ENCODE measurements at places on chromosomes 1 and 21. TPM values are rescaled to one million over a fixed set of nuclear protein-coding genes. Genes with fewer than 3 reads are reported as not detected.

DNA sequence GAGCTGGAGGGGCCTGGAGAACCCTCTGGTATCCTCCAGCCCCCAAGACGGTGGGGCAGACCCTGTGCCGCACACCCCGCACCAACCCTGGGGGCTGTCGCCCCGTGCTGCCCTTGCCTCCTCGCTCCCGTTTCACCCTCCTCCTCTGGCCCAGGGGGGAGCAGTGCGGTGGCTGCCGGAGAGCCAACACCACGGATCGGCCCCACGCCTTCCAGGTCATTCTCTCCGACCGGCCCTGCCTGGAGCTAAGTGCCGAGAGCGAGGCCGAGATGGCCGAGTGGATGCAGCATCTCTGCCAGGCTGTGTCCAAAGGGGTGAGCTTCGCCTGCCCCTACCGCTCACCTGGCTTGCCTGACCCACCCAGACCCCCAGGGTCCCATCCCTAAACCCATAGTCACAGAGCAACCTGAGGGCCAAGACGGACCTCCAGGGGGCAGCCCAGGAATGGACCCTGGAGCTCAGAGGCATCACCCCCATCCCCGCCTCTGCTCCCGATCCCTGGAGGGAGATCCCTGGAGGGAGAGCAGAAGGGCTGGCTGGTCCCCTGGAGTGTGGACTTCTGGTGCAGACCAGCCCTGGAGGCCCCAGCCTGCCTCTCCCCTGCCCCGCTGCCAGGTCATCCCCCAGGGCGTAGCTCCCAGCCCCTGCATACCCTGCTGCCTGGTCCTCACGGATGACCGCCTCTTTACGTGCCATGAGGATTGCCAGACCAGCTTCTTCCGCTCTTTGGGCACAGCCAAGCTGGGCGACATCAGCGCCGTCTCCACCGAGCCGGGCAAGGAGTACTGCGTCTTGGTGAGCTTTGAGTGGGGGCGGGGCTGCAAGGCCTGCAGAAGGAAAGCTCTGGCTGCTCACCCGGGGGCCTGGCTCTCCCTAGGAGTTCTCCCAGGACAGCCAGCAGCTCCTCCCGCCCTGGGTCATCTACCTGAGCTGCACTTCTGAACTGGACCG is 4.0 kb upstream of the SLC25A34 start:
- DNase-seq = no peak

DNA sequence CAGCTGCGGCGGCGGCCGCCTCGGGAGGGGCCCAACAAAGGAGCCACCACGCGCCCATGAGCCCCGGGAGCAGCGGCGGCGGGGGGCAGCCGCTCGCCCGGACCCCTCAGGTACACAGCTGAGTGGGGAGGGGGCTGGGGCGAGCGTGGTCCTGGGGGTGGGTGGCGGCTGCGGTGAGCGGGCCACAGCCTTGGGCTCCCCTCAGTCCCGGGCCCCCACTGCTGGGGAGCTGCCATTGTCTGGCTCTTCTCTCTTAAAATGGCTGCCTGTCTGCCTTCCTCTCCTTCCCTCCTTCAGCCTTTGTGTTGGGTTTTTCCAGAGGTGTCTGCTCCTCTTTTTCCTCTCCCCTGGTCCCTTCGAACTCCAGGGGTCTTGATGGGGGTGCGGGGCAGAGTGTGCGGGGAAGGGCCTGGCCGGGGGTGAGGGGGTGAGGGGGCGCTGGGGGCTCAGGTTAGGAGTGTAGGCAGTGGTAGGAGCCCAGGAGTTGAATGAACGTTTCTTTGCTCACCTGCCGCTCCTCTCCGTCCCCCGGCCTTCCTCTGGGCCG is 1.7 kb downstream of the ARID1A start:
- no peak for DNase-seq

Gene DNASE2B
- polyA plus RNA-seq = 0.11 TPM

DNA sequence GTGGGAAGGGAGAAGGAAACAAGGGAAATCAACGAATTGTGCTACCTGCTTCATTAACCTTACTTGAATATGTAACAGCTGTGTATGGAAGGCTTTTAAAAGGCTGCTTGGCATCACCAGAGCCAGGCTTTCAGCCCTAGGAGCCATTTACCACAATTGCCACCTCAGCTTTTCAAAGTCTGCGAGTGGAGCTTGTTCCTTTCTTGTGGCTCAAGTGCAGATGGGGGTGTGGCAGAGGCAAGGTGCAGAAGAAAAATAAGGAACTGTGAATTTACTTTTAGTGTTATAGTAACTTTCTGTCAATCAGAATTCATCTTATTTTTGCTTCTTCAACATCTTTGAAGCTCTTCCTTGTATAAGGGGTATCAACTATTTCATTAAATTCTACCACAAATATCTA is 17.6 kb downstream of the CLCA2 start:
- DNase-seq = no peak

DNA sequence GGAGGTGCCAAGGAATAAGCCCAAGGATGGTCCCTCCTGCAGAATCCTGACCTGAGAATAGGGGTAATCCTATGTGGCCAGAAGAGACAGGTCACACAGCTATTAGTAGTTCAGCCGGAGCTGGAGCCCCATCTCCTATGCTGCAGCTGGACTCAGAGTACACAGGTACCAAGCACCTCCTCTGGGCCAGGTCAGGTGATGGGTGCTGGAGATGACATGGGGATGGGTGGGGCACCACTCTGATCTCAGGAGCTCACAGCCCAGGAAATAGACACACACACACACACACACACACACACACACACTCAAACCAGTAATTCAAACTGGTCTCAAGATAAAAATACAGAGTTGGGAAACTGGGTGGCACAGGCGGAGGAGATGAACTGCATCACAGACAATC is 54.2 kb upstream of the SSBP3 start:
- DNase-seq = no peak

Gene AMY2B
- polyA plus RNA-seq = 24.0 TPM

Gene RNF223
- 0.32 TPM for polyA plus RNA-seq

Gene CHI3L1
- 14.1 TPM for polyA plus RNA-seq

DNA sequence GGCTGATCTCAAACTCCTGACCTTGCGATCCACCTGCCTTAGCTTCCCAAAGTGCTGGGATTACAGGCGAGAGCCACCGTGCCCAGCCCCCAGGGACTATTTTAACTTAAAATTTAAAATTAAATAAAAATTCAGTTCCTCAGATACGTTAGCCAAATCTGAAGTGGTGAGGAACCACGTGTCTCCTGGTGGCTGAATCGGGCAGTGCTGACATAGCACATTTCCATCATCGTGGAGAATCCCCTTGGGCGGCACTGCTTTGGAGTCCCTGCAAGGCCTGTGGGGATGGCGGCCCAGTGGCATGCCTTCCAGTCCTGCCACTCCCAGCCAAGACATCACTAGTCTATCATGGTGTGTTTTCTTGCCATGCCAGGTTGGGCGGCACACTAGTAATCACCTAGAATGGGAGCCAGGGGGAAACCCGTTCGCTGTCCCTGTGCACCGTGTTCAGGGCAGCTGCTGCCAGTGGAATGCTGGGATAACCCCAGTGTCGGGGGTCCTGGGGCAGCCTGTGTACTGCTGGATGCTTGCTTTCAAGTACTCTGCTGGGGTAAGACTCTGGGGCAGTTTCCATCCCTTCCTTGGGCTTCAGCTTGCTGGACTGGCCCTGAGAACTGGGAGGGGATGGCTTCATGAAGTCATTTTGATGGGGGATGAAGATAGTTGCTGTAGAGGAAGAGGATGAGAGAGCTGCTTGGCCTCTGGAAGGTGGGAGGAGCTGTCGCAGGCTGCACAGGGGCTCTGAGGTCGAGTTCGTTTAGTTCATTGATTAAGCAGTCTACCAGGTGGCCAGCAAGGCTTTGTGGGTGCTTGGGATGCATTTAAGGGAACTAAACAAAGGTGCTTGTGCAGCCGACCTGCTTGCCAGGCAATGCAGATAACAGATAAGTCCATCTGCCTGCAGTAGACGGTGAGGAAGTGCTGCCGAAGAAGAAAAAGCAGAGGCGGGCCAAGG is 4.6 kb downstream of the ZBTB48 start:
- no peak for DNase-seq

GRCh38 chr1:226695335-226695900 is 43.7 kb downstream of the ITPKB start:
- DNase-seq = no peak

Gene SPRR3
- polyA plus RNA-seq = not detected

DNA sequence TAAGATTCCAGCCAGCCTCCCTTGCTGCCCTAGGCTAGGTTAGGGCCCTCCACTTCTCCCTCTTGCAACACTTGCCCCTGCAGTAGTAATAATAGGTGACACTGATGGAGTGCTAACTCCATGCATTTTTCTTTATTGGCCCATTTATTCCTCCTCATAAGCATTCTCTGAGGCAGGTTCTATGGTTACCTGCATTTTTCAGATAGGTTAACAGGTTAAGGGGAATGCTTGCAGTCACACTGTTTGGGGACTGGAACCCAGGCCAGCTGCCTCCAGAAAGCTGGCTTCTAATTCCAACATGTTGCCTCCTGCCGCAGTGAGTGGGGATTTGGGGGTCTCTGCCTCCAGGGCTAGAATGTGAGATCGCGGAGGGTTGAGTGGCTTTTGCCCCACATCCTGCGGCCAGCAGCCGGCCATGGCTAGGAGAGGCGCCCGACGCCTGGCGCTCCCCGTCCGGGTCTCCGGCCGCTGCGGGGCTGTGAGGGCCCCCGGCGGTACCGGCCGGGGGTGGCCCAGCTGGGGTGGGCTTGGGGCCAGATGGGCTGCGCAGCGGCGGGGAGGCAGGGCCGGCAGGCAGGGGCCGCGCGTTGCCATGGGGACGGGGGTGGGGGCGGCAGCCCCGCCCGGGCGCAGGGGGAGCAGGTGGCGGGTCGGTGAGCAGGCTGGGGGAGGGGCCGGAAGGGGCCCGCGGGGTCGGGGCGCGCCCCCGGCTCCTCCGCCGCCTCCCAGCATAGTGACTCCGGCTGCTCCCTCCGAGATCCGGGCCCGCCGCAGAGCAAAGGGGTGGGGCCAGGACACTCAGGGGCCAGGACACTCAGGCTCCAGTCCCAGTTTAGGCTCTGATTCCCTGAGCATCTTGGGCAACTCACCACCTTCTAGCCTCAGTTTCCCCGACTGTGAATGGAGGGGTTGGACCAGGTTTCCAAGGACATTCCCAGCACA is 68.4 kb upstream of the SSBP3 start:
- no peak for DNase-seq

- peak; percentile 1 for DNase-seq
These were observed 9.4 kb downstream of the IVL start for GRCh38 chr1:152917794-152918193.

DNA sequence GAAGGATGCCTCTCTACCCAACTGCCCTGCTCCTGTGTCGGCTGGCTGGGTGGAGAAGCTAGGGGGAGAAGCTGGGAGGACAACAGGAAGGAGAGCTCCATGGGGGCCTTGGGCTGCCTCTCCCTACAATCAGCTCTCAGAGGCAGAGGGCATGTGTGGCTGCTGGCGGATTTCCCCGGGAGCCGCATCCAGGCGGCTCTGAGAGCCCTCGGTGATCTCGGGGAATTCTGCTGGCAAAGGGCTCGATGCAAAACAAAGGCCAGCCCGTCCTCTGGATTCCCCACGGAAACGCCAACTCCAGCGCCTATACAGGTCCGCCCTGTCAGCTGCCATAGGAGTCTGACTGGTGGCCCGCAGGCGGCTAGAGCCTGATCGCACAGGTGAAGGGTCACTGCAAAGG is 26.4 kb upstream of the EVA1B start:
- no peak for DNase-seq

Gene ALG14
- polyA plus RNA-seq = 13.4 TPM

DNA sequence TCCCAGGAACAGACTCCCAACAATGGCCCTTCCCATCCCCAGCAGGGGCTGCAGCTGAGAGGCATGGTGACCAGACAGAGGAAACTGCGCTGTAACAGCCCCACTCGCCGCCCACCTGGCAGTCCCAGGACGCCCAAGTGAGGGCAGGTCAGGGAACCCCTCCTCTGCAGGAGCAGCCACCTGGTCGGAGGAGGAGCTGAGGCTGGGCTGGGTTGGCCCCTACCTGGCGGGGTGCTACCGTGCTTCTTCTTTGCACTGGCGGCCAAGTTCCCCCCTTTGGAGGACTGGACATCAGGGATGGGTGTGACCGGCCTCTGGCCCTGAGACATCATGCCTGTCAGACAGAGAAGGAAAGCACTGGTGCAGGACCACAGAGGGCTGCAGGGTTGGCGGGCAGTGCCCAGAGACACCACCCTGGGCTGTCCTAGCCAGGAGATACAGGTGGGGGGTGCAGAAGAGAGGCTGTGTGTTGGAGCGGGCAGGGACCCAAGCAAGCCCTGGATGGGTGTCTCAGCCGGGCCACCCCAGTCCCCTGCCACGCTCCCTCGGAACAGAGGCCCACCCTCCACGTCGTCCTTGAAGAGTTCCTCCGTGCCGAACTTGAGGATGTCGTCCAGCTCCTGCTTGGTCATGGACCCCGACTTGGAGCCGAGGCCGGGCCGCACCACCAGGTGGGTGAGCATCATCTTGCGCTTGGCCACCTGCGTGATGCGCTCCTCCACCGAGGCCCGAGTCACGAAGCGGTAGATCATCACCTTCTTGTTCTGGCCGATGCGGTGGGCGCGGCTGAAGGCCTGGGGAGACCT is 51.6 kb downstream of the CHD5 start:
- no peak for DNase-seq

DNA sequence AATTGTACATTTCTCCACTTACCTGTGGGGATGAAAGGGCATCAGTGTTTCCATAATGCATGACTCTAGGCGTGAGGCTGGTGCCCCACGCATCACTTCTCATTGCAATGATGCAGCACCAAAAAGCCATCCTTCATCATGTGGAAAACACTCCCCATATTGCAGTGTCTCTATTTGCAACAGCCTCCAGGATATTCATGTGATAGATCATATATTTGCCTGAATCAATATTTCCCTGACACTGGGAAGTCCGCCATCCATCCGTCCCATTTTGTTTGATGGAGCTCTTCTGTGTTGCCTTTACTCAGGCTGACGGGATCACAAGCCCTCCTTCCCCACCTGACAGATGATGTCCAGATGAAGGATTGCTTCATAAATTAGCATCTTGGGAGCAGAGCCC is 74.5 kb upstream of the CAMK1G start:
- no peak for DNase-seq

- DNase-seq = no peak
These were observed 8.6 kb downstream of the CERS2 start for GRCh38 chr1:150966011-150966410.

- DNase-seq = no peak
These were observed 6.7 kb downstream of the RPL5 start for GRCh38 chr1:92838519-92838918.

Gene LRP8
- polyA plus RNA-seq = 6.4 TPM

Gene SPRR4
- not detected for polyA plus RNA-seq

DNA sequence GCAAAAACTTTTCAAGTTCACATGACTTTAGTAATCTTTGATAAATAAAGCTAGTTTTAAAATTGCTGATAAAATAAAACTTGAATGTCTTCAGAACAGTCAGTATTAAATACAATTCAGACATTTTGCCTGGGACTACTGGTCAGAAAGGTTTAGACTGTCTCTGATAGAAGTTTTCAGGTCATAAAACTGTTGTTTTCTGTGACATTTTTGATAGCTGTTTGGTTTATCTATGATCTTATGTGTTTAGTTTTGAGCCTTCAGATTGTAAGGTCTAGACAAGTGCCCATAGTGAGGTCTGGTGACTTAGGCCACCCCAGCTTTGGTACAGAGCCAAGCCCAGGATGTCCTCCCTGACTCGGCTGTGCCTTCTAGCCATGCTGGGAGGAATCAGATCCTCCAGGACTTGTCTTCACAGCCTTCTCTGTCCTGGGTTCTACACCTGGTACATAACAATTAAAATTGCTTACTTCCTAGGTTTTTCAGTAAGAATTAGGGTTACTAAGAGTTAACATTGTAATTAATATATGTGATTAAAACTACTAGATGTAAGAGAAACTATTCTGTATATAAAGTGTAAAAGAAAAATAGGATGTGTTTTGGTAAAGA is 15.1 kb upstream of the DNAH14 start:
- no peak for DNase-seq
